Activated effector memory CD4-positive, alpha-beta T cell treated with anti-CD3 and anti-CD28 coated beads, Interleukin-2, amount 50 U/mL, for 16 hours (primary cell): ENCODE measurements at places on chromosomes 7 and 10.

DNA sequence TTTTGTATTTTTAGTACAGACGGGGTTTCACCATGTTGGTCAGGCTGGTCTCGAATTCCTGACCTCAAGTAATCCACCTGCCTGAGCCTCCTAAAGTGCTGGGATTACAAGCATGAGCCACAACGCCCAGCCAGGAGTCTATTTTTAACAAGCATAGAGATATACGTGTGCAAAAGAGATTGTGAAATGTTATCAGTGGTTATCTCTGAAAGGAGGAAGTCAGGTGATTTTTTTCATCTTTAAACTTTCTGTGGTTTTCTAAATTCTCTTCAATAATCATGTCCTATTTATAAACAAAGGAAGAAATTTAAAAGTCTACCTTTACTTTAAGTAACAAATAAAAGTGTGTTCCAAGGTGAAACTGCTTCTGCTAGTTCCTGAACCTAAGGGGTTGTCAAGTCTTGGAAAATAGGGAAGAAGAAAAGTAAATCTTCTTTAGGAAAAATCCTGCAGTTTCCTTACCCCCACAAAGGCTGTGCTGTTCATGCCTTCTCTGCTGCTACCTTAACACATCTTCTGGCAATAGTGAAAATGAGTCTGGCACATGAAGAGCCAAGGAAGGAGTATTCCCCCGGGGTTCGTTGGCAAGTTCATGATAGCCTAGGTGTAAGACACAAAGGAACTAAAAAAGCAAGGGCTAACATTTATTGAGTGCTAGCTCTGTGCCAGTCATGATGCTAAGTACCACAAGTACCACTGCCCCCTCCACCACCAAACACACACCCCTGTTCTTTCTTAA lies 51.1 kb downstream of the CYP26A1 start:
- no peak for DNase-seq

DNA sequence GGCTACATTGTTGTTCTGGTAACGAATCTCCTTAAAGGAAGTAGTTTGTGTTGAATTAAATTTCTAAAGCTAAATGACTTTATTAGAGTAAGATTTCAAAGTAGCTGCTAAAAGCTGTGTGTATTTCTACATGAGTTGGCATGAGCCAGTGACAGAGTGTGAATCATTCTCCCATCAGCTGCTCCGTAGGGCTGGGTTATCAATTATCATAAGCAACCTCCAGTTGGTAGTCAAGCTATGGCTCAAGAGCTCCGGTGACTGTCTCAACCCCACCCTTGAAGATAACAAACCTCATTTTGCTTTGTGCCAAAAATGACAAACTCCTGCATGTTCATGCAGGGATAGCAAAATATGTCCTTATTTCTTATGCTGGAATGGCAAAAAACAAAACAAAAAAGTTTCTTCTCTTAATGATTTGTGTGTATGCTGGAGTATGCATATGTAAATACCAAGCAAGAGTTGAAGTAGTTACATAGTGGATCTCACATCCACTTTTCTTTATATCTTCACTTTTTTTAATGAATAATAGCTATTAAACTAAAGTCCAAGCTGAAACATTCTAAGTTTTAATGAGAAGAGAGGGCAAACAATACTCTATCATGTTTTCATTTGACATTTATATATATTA lies 249.4 kb downstream of the CACNA2D1 start:
- no peak for DNase-seq

DNA sequence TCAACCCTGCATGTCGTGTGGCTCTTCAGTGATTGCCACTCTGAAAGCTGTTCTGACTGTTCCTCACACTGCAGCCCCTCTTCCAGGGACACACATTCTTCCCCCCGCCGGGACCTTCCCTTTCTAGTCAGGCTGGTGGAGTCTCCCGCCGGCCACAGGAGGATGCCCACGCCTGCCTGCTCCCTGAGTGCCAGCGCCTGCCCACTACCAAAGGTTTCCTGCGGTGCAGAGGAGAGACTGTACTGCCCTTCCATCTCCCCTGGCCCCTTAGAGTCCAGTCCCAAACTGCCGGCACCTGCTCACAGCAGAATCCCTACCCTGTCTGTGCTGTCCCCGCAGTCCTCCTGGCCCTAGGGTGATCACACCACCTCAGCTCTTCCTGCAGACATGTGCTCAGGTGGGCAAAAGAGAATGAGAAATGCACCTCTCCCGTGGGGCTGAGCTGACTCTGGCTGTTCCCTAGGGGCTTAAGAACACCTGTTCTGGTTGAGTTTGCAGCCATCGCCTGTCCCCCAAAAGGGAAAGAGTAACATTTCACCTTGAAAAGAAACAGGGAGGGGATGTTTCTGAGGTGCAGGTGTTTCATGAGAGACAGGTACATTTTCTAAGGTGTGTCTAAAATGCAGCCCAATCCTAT lies 1.4 kb downstream of the PODXL start:
- DNase-seq = no peak

GRCh38 chr7:149310113-149310836 lies 48.3 kb downstream of the ZNF783 start:
- DNase-seq = no peak

DNA sequence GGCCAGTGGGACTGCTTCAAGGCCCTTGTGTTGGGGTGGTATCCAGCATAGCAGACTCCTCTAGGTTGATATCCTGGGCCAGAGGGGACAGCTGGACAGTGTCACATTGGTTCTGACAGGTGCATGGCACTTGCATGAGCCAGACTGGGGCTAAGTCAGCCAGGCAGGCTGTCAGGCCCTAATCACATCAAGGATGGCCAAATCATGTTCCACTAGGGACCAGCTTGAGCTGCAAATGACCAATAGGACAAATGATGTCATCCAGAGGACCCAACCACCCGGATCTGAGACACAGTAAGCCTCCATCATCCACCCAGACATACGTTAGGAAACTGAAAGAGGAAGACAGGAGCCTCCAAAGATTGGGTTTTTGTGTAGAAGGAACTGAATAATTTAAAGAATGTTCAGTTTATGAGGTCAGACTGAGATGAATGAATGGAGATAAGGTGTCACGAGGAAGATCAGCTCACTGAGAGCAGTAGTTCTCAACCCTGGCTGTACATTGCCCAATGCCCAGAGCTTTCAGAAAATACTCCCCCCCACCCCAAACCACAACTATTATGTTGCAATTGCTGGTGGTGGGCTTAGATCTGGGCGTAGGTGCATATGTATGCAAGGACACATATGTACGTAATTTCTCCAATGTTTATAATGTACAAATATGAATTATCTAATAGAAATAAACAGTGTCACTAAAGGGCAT lies 75.2 kb upstream of the INHBA start:
- DNase-seq = no peak

DNA sequence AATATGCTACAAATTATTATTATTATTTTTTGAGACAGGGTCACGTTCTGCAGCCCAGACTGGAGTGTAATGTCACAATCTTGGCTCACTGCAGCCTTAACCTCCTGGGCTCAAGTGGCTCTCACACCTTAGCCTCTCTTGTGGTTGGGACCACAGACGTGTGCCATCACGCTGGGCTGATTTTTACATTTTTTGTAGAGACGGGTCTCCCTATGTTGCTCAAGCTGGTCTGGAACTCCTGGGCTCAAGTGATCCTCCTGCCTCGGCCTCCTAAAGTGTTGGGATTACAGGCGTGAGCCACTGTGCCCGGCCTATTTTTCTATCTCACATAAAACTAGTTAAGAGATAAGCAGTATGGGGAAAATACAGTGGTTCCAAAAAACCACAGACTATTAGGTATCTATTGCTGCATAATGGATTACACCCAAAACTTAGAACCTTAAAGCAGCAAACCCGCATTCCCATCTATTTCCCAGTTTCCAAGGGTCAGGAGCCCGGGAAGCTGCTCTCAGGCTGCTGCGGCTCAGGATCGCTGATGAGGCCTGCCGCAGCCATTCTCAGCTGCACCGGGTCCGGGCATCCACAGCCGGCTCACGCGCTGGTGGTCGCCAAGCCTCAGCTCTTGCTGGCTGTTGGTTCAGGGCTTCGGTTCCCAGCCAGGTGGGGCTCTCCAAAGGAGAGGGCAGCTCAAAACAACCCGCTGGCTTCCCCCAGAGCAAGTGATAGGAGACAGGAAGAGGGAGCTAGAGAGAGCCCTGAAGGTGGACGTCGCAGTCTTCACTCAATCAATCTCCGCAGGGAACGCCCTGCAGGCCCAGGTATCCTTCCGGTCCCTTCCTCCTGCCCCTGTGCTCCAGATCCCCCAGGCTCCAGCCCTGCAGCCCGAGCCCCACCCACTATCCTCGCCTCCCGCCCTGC lies 128.2 kb downstream of the UBE2H start:
- DNase-seq = no peak

DNA sequence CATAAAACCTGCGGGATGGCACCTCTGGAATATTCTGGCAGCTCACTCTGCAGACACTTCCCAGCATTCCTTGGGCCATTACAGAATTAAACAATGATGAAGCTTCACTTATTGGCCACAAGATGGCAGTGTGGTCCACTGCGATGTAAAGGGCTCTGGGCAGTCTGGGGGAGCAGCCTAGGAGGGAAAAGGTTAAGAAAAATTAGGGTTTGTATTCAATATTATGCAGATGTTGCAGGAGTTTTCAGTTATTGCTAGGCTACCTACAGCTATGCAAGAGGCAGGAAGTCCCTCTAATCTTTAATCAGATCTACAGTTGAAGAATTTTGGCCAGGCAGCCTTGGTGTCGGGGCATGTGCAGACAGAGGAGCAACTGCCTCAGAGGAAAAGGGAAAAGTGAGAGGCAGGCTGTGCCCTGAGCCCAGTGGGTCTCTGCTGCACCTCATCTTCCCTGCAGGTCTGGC lies 233.2 kb upstream of the PRSS1 start:
- DNase-seq = peak; percentile 69

GRCh38 chr10:17713758-17714157 lies 38.2 kb upstream of the TMEM236 start:
- no peak for DNase-seq

GRCh38 chr10:21990449-21990848 lies 13.1 kb downstream of the DNAJC1 start:
- no peak for DNase-seq

DNA sequence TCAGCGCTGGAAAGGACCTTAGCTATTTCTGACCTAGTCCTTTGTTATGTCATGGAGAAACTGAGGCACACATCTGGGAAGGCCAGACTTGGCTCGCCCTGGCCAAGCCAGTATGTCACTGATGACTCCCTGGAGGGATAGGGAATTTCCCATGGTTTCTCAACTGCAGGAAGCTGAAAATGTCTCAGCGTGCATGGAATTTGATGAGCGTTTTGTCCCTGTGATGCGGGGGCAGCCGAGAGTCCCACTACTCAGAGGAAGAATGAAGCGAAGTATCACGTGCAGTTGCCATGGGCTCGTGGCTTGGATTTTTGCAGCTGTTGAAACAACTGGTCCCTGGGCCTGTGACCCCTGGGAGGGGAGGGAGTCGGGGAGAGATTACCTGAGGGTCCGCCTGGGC lies 44.8 kb downstream of the CLIP2 start:
- DNase-seq = no peak

DNA sequence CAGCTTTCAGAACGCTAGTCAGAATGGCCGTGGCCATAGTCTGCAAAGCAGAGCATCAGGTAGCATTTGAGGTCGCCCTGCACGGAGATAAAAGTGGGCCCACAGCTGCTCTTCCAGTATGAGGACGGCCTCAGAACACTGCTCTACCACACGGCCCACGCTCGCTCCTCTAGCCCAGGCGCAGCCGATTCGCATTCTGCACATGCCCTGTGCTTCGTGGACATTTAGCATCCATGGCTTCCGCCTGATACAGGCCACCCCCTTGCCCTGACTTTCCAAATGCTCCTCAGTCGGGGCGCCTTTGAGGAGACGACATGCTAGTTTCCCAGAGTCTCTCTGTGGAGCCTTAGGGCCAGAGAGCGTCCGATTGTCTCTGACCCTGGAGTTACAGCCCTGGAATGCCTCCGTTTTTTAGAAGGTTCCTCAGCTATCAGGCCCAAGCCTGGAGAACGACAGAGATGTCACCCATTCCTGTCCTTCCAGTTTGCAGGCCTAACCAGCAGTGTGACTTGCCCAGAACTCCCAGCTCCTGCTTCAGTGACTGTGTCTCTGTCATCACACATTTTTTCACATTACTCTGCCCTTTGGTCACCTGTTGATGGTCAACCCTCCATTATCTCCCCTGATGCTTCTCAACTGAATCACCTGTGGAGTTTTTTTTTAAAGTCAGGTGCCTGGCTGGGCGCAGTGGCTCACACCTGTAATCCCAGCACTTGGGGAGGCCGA lies 14.3 kb downstream of the STRA8 start:
- DNase-seq = no peak

DNA sequence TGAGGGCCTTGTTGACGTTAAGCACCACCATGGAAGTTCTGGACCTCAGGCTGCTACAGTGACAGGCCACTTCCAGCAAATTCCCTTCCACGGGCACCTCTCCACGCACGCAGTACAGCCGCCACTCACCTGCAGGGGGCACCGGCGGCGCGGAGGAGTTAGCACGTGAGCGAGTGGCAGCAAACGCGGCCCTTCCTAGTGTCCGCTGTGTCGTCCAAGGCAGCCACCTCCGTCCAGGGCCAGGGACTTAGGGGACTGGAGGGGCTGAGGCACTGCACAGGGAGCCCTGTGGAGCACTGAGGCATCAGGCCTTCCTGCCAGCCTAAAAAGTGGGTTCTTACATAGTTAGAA lies 164.4 kb downstream of the SVIL start:
- peak; percentile 64 for DNase-seq

DNA sequence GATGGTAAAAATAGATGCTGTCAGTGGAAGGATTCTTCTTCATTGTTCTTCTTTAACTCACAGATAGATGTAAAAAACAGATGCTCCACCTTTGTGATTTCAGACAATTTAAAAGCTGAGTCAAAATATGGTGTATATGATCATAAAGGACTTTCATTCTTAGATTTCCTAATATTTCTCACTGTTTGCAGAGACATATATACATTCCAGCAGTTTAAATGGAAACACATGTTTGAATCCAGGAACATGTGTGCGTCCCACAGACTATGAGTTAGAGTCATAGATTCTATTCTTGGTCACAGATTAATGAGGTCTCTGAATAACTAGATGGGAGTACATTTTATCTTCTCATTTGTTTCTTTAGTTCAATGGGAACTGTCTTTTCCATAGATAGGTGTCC lies 109.6 kb downstream of the BICC1 start:
- no peak for DNase-seq
